HCEC 1CT (cell line): ENCODE measurements at places on chromosomes 16 and 17.

GRCh38 chr17:49585422-49586027 lies 9.9 kb downstream of the NXPH3 start:
- no peak for DNase-seq

- no peak for DNase-seq
Measured at GRCh38 chr16:17343728-17344127, 127.0 kb downstream of the XYLT1 start.

DNA sequence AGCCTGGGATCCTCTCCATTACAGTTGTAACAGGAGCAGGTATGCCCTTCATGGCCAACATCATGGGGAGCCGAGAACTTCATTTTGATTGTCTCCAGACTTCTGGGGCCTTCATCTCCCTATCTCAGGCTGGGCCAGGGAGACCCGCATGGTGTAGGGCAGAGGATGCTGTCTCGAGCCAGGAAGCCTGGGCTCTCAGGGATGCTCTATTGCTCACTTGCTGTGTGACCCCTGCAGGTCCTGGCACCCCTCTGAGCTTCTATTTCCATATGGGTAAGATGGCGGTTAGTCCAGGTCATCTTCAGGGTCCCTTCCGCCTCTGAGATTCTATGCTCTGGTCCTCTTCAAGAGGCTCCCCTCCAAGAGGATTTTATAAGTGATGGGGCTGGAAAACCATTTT lies 20.6 kb upstream of the RNF135 start:
- no peak for DNase-seq

- DNase-seq: no peak
Measured at GRCh38 chr17:4919511-4920047, 12.5 kb upstream of the GP1BA start.

DNA sequence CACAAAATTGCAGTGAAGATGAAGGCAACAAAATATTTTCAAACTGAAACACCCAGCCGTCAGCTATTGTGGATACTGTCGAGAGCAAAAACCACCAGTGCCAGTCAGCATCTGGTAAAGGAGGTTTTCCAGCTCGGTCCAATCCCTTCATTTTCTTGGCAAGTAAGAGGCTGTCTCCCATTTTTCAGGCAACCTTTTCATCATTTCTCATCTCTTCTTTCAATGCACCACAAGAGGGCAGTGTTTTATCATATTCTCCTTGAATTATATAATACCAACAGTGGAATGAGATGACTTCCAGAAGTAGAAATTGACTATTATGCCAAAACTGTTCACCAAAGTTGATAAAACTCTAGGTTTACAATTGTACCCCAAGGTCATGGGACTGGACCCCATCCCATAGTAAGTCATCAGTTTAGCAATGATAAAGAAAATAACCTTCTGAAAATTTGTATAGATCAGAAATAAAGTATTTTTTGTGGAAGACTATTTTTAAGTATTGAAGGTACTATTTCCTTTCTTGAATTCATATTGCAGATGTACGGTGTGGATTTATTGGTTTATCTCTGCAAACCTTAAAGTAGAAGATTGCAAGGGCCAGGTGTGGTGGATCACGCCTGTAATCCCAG lies 16.8 kb downstream of the NQO1 start:
- peak; percentile 62 for DNase-seq

DNA sequence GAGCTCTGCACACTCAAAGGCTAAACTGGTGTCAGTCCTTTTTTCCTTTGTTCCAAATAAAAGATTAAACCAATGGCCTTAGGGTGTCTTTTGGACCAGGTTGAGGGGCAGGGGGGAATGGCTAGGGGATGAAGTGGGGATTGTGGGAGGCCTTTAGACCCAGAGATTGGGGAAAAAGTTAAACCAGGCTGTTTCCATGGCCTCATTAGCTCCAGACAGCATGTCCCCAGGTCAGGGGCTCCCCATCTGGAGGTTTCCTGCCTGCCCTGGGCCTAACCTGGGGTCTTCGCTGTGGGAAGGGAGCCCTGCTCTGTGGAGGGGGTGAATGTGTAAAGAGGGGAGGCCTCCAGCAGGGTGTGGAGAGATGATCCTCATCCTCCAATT lies 10.3 kb downstream of the FKBP10 start:
- DNase-seq: no peak

DNA sequence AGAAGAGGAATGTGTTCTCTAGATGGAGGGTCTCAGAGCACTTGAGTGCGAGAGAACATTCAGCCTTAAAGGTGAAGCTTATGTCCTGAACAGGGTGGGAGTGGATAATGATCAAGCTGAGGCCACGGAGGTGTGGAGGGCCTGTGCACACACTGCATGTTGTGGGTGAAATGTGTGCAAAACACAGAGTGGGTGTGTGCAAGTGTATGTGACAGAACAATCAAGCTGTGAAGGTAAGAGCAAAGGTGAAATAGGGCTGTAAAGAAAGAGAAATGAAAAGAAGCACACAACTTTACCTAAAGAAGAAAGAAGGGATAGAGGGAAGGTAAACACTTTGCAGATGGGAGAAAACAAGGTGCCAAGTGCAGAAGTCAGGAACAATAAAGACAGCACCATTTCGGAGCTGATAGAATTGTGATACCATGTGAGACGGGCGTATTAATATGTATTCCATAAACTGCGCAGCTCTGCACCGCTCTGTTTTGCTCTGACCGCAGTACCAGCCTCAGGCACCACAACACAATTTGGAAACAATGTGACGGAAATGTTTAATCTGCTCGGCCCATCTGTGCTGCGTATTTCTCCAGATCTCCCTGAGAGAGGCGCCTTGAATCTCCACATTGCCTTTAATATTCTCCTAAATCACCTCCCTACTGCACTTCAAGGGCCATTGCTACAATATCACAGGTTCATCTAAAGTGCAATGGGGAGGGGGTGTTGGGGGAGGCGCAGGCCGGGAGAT lies 40.6 kb downstream of the SNX11 start:
- no peak for DNase-seq

DNA sequence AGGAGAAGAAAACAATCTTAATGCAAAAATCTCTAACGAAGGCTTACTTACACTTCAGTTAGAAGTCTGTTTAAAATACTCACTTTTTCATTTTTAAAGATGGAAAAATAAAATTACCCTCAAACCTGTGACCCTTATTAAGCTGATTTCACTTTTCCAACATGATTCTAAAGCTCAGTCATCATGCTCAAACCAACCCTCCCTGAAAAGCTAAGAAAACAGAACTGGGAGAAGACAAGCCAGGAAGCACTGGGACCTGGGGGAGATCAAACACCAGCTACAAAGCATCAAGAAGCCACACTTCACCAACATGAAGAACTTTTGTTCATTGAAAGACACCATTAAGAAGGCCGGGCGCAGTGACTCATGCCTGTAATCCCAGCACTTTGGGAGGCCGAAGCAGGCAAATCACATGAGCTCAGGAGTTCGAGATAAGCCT lies 88.8 kb downstream of the LITAF start:
- peak; percentile 24 for DNase-seq

DNA sequence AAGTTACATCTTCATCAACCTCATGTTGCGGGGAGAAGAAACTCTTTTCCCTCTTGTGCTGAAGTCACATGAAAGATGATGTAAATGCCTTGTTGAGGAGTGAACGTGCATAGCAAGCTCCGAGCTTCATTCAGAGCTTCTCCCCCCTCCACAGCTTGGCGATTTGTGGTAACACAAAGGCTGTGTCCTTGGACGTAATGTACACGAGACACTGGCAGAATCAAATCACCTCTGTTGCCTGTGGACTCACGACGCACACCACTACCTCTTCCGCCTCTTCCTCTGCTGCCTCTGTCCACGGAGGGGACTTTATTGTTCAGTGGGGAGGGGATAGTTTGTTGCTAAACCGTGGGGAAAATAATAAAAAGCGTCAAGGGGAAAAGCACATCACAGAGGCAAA lies 54.9 kb upstream of the CHMP6 start:
- DNase-seq: no peak

- DNase-seq: no peak
Measured at GRCh38 chr16:87178177-87178863, 138.9 kb downstream of the C16orf95 start.

- DNase-seq: no peak
Measured at GRCh38 chr16:47055136-47055885, 81.8 kb upstream of the DNAJA2 start.

DNA sequence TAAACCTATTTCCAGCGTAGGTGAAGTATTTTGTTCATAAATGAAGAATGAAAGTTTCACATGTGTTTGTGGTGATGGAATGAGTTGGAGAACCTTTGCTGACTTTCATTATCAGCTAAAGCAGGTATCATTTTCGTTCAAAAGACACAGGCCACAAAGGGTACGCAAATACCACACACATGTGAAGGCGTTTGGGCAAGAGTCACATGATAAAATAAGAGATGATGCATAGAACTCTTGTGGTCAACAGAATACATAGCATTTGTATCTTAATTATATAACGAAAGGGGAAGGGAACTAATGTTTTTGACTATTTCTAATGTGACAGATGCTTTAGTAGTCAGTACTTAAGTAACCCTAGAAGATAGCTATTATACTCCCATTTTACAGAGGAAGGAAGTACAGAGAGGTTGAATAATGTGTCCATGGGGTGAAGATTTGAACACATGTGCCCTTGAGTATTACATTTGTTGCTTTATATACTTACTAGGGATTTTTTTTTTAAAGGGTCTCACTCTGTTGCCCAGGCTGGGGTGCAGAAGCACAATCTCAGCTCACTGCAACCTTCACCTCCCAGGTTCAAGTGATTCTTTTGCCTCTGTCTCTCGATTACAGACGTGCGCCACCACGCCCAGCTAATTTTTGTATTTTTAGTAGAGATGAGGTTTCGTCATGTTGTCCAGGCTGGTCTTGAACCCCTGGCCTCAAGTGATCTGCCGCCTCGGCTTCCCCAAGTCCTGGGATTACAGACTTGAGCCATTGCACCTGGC lies 4.8 kb downstream of the RPA1 start:
- no peak for DNase-seq

- no peak for DNase-seq
Measured at GRCh38 chr16:18984435-18985005, 786 bp downstream of the TMC7 start.

DNA sequence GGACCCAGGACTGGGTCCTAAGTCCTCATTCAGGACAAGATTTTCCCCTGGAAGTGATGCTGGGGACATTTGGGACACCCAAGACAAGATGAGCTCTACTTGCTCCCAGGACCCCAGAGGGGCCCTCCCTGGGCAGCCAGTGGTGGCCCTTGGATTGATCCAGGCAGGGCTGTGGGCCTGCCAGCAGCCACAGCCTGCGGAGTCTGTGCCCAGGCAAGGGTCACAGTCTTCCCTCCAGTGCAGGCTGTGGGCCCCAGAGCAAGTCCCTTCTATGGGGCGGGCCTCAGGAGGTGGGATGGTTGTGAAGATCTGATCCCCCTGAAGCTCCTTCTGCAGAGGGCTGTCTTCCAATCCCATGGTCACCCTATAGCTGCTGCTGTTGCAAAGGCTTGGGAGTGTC lies 12.6 kb downstream of the CA7 start:
- DNase-seq: no peak

GRCh38 chr17:74316220-74316619 lies 9.8 kb upstream of the KIF19 start:
- no peak for DNase-seq

GRCh38 chr16:22765479-22765878 lies 48.5 kb upstream of the HS3ST2 start:
- no peak for DNase-seq

GRCh38 chr17:68498479-68499326 lies 13.5 kb upstream of the PRKAR1A start:
- no peak for DNase-seq
